ENCODE measurements at places on chromosomes 4 and X.
A peak's percentile ranks its signal among the peaks of the same experiment; 100 is the strongest.

- no peak for DNase-seq
Observed at GRCh38 chr4:35793766-35794165, 450.5 kb downstream of the ARAP2 start.

DNA sequence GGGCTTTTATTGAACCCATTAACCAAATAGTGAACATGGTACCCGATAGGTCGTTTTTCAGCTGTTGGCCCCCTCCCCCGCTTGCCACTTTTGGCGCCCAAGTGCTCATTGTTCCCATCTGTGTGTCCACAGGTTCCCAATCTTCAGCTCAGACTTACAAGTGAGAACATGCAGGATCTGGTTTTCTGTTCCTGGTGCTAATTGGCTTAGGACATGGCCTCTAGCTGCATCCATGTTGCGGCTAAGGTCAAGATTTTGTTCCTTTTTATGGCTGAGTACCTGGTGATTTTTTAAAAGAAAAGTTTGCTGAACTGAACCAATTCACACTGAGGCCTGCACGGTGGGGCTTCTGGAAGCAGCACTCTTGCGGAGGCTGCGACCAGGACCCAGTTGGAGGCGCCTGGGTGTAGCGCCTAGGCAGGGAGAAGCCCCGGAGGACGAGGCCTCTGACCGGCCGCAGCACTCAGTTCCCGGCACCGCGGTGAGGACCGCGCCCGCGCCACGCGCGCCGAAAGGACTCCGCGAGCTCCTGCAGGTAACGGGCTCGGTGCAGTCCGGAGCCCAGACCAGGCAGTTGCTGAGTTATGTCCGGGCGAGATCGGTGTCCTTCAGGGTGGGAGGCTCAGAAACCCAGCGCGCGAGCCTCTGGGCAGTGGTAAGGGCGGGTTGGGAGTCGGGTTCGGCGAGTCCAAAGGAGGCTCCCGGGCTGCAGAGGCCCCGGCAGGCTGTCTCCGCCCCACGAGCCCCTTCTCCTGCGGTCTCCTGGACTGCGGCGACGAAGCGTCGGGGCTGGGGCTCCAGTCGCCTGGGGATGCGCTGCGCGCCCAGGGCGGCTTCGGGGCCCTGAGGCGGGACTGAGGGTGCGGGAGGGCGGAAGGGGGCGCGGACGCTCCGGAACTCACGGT, 15.8 kb upstream of the SLC25A4 start:
- no peak for DNase-seq

GRCh38 chr4:78528327-78528726, 23.2 kb upstream of the ANXA3 start:
- no peak for DNase-seq

GRCh38 chrX:48736878-48737212, 24.7 kb upstream of the GLOD5 start:
- no peak for DNase-seq

DNA sequence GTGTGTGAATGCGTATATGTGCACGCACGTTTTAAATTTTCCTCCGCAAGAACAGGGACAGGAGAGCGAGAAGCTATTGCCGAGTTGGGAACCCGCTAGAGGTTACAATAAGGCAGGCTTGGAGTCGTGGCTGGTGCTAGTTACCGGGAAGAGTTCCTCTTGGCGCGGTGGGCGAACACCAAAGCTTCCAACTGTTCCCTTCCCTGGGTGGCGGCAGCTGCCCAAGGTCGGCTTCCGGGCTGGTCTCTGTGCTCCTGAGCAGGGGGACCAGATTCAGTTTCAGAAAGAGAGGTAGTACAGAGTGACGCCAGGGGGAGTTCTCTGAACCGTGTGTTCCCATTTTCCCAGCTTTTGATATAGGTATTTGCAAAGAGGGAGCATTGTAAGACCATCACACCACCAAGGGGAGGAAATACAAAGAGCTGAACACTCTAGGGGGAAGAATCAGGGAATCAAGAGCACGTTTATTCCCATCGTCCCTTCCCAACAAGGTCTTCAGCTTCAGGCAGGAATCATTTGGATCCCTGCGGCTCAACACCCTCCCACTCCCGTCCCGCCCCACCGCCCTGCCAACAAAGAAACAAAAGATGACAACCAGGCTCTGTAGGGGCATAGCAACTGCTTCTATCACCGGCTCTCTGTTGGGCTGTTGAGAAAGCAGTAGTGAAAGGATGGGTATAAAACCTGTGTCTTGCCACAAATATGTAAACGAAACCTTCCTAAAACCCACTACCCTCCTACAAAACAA, 113.6 kb upstream of the TEX13C start:
- DNase-seq: no peak

- no peak for DNase-seq
Observed at GRCh38 chr4:4865705-4866123, 6.2 kb downstream of the MSX1 start.

GRCh38 chr4:124685851-124686250, 26.7 kb downstream of the ANKRD50 start:
- no peak for DNase-seq

GRCh38 chr4:7328913-7329638, 105.7 kb downstream of the PSAPL1 start:
- DNase-seq: no peak

GRCh38 chrX:24055043-24055356, 244 bp downstream of the EIF2S3 start:
- DNase-seq: no peak

GRCh38 chrX:140163371-140164159, 198.2 kb upstream of the CXorf66 start:
- no peak for DNase-seq

GRCh38 chrX:39903343-39903742, 194.4 kb downstream of the BCOR start:
- no peak for DNase-seq

GRCh38 chr4:150078579-150079080, 385 bp downstream of the DCLK2 start:
- peak; percentile 52 for DNase-seq

DNA sequence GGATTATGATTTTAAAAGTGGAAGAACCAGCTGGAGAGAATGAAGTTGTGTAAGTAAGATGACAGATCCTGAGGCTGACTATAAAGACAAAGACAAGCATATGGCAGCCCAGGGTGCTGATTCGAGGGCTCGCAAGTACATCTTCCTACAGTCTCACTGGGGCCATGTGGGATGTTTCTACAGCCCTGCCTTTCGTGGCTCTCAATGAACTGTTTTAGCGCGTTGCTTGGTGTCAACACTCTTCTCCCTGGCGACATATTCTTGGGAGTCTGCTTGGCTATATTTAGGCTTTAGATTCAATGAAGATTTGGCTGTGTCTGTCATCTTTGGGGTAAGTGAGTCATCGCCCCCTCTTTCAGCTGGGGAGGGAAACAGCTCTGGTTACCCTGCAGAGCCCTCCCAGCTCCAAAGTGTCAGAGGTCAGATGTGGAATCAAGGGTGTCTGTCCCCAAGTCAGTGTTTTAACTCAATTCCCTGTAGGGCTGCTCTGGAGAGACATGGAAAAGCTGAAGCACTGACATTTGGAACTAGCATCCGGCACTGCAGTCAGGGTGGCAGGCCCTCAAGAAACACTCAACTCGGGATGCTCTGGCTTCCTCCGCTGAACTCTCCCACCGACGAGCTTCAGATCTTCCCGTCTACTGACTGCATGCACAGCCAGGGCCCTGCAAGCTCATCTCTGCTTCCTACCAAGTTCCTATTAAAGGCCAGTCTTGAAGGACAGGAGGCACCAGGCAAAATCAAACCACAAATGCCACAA, 65.7 kb downstream of the GATB start:
- no peak for DNase-seq

- no peak for DNase-seq
Observed at GRCh38 chrX:124592744-124593143, 246.4 kb downstream of the SH2D1A start.

DNA sequence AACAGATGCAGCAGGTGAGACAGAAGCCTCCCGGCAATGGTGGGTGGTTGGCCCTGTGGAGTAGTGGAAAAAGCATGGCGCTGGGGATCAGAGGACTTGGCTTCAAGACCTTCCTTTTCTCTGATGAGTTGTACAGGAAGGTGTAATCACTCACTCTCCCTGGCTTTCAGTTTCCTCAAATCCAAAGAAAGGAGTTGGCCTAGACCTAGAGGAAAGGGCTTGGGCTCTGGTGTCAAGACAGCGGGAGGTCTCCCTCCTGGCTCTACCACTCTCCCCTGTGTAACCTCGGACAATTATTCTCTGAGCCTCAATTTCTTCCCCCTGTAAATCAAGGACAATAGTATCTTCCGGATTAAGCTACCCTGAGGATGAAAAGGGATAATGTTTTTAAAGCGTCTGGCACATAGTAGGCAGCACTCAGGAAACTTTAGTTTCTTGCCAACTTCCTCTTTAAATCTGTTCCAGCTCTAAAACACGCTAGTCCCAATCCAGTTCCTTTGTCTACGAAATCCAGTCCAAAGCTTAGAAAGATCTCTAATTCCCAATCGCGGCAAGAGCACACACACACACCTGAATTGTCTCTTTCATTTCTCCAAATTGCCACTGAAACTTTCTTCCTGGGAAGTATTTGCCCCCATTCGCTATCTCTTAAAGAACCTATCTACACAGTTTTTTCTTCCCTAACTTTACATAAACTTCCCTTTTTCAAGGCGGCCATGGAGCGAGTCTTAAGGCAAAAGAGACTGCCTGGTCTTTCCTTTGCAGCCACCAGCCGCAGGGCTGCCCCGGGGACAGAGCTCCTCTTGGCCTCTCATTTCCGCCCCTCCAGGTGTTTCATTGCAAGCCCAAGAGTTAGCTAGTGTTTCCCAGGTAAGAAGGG, 29.9 kb upstream of the GPC4 start:
- no peak for DNase-seq

GRCh38 chr4:44161756-44162155, 286.9 kb downstream of the KCTD8 start:
- no peak for DNase-seq

DNA sequence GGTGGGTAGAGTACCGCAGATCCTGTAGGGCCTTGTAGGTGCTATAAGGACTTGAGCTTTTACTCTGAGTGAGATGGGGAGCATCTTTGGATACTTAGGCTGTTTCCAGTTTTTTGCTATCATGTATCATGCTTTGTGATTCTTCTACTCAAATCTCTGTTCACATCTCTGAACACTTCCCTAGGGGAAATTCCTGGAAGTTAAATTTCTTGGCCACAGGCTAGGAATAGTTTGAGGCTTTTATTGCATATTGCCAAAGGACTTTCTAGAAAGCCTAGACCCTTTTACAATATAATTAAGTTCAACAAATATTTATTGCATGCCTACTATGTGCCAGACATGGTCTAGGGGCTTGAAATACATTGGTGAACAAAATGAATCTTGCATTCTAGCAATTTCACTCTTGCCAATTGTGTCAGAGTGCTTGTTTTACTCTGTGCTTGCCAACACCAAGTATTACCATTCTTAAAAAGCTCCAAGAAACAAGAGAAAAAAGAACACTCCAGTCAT, 4.1 kb upstream of the PGRMC1 start:
- DNase-seq: no peak

GRCh38 chrX:7117587-7117986, 29.9 kb upstream of the STS start:
- no peak for DNase-seq

GRCh38 chr4:155794589-155795236, 35.9 kb downstream of the GUCY1B1 start:
- DNase-seq: no peak

- DNase-seq: no peak
Observed at GRCh38 chr4:156137679-156138473, 184.2 kb upstream of the CTSO start.

DNA sequence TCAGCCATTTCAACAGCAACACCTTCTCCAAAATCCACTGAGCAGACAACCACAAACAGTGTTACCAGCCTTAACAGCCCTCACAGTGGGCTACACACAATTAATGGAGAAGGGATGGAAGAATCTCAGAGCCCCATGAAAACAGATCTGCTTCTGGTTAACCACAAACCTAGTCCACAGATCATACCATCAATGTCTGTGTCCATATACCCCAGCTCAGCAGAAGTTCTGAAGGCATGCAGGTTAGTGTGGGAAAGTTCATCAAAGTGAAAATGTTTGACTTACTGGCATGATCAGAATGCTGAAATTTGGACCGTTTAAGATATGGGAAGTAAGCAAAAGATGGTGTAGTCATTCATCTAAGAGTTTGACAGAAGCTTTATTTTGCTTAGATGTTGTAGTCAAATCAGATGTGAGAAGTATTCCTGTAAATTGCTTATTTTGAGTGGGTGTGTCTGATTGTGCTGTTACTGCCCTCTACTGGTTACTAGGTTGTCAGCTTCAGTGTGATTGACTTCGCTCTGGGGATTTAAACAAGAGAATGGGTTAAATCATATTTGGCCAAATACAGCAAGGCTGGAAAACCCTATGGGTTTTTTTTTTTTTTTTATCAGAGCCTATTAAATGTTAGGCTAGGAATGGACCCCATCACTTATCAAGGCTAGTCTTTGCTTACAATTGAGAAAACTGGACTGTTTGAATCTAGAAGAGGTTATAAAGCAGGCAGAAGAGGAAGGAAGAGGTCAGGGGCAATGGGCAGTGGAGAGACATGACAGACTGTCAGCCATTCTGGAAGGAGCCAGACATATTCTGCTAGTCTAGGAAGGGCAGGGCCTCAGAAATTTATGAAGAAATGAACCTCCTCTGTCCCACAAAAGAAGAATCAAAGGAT, 130.3 kb downstream of the DIPK2B start:
- DNase-seq: no peak

GRCh38 chr4:12487000-12487399, 997.1 kb downstream of the RAB28 start:
- no peak for DNase-seq

GRCh38 chr4:37745946-37746345, 59.8 kb upstream of the RELL1 start:
- DNase-seq: no peak

DNA sequence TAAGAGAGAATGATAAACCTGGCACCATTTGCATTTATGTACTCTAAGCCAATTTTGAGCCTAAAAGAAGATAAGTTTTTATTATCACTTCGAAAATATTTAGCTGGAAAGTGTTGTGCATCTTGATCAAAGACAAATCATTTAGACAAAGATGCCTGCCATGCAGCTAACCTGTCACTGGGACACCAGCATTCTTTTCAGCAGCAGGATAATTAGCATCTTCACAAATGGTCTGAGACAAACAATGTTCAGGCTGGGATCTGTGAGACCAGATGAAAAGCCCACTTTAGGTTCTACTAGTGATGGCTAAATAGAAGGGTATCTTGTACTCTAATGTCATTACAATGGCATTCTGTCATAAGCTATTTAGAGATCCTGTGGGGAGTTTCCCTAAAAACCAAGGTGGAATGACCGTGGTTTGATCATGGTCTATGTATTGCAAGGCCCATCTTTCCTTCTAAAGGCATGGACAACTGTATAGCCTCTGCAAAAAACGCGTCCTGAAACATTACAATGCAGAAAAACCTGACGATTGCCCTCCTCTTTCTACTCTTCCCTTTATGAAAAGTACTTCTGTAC, 7.2 kb downstream of the PRDM8 start:
- no peak for DNase-seq

Measured in activated CD8-positive, alpha-beta memory T cell treated with anti-CD3 and anti-CD28 coated beads, Interleukin-2, amount 50 U/mL, for 48 hours (primary cell).